NCI-H446 (cell line): ENCODE measurements at places on chromosomes 16 and 17.

DNA sequence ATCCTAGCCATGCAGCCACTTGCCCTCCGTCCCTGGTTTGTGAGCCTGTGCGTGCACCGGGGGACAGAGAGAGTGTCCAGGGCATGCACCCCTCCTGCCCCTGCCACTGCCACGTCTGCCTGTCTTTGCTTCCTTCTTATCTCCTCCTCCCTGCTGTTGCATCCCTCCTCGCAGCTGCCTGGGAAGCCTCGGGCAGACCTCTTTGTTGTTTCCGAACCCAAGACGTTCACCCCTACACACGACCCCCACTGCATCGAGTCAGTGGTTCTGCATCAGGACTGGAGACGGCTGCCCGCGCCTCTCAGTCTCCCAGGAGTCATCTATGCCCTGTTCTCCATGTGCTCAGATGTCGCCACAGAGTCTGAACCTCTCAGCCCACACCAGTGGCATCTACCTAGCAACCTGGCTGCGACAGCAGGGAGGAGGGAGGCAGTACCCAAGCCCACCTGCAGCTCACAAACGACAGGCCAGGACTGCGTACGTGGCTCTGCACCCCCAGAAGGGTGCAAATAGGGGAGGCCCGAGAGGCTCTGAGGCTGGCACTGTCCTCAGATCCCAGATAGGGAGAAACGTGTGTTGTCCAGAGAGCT is 5.2 kb downstream of the TIMP2 start:
- no peak for DNase-seq

DNA sequence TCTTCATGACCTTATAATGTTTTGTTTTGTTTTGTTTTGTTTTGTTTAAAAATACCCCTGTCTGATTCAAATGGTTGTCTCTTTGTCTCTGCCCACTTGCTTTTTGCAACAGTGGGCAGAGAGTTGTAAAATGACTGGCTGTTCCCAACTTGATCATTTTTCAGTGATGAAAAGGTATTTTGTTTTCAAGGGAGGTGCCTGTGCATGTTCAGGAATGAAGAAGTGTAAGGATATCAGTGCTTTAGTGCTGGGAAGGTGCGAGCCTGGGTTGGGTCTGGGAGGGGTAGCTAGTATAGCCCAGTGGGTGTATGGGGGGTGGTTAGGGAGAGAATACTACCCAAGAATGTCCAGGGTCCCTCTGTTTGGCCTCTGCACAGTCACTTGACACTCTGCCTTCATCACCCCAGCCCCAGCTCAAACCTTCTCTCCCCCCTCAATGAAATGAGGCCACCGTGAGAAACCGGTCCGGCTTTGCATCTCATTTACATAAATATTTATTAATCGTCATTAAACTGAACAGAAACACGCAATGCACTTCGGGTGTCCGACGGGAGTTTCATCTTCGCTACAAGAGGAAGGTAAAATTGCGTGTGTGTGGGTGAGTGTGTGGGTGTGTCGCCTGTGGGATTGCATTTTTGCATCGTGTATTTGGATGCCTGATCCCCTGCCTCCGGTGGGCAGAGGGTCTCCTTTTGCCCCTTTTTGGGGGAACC is 4.3 kb downstream of the NEUROD2 start:
- DNase-seq, result no peak

DNA sequence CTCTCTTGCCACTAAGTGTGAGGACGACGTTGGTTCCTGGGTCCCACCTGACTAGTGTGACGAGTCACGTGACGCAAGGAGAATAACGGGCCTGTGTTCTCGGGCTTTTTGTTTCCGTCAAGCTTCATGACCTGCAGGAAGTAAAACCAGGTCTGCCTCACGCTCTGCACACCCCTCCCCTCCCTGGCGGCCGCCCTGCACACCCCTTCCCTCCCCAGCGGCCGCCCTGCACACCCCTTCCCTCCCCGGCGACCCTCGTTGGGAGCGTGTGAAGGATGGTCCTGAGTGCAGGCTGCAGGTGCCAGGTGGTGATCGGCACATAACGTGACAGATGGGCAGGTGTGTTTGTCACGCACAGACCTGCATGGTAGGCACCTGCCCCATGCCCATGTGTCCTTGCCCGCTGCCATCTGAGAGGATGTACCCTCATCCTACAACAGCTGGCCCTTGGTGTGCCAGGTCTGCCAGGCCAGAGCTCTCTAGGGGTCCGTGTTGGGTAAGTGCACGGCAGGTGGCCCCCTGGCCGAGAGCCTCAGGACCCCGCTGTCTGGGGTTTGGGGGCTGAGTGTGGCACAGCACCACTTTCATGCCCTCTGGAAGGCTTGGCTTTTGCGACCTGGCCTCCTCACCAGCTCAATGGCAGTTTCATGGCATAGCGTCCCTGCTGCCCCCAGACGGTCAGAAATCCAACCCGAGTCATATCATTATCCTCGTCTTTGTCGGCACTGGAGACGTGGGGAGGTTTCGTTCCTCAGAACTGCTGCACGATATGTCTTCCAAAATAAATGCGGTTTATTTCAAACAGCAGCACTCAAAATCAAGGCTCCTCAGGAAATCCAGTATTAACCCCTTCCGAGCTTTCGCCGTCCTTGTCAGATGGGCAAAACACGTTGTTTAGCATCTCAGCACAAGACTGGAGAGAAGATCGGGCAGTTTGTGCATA is 191.8 kb upstream of the CHMP6 start:
- no peak for DNase-seq

GRCh38 chr17:42199416-42200011 is 5.2 kb upstream of the GHDC start:
- no peak for DNase-seq

GRCh38 chr17:80005360-80006338 is 30.0 kb downstream of the TBC1D16 start:
- peak; percentile 60 for DNase-seq

DNA sequence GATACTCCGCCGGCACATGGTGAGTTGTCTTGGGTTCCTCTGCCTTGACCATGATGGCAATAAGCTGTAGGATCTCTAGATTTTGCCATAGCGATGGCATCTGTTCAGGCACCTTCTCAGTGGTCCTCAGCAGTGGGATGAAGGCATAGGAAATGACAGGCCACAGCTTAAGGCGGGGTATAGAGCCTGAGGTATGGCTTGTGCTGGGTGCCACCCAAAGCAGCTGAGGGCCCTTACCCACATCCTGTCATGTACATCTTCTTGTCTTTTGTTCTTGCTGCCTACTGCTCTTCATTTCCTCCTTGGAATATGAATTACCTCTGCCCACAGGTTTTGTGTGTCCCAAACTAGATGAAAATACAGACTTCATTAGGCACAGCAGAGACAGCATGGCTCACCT is 29.5 kb downstream of the KAT7 start:
- no peak for DNase-seq

DNA sequence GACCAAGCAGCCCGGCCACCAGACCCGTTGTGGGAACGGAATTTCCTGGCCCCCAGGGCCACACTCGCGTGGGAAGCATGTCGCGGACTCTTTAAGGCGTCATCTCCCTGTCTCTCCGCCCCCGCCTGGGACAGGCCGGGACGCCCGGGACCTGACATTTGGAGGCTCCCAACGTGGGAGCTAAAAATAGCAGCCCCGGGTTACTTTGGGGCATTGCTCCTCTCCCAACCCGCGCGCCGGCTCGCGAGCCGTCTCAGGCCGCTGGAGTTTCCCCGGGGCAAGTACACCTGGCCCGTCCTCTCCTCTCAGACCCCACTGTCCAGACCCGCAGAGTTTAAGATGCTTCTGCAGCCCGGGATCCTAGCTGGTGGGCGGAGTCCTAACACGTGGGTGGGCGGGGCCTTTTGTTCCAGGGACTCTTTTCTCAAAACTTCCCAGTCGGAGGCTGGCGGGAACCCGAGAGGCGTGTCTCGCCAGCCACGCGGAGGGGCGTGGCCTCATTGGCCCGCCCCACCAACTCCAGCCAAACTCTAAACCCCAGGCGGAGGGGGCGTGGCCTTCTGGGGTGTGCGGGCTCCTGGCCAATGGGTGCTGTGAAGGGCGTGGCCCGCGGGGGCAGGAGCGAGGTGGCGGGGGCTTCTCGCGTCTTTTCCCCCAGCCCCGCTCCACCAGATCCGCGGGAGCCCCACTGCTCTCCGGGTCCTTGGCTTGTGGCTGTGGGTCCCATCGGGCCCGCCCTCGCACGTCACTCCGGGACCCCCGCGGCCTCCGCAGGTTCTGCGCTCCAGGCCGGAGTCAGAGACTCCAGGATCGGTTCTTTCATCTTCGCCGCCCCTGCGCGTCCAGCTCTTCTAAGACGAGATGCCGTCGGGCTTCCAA is at the start of gene SLC2A4:
Gene SLC2A4 (plus strand): TSS at position 645 of the 879 bp plus-strand sequence. CDS start 217 bp downstream, at position 862.
- DNase-seq, result peak; percentile 98

DNA sequence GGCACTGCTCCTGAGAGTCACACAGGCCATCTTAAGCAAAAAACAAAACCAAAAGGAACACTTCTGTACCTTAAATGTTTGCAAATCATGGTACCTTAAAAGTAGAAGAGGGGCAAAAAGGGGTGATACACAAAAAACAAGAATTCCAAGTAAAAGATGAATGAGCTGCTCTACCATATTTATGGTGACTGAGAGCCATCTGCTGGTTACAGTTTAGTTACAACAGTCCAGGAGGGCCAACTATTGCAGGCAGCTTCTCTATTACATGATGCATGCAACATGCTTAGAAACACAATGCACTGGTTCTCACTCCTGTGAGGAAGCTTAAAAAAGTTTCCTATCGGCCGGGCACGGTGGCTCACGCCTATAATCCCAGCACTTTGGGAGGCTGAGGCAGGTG is 53.5 kb downstream of the STX8 start:
- no peak for DNase-seq
